ENCODE measurements at places on chromosomes 5 and 9.

DNA sequence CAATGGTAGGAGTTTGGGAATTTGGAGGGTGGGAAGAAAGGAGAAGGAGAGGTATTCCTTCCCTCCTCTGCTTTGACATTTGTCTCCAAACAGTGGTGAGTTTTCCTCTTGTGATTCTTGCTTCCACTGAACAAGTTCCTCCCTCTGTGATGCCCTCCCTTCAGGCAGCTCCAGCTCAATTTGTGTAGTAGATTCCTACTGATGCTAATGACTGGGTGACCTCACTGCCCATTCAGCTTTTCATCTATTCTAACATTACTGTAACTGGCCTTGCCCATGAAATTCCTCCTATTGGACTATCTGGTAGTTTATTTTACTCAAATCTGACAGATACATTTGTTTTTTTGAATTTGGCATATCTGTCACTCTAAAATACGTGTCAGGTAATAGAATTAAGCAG is 121.4 kb downstream of the NFIB start:
- no peak for DNase-seq

DNA sequence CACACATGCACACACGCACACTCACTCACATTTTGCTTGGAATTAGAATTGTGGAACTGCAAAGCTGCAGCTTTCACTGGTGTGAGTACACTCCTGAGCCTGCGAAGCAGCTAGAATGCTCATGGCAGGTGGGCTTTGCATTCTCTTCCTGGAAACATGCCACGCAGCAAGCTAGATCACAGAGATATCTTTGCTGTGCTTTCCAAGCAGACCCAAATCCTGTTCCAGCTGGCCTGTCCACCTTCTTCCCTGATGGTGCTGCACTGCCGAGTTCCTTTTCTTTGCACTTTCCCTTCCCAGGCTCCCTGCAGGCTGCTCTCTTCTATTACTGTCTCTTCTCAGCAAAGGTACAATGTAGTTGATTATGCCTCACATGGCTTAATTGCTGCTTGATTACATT is 92.7 kb upstream of the CKMT2 start:
- no peak for DNase-seq

- no peak for DNase-seq
These were observed 98.4 kb downstream of the LIX1 start for GRCh38 chr5:97044052-97044451.

- no peak for DNase-seq
These were observed 621.1 kb upstream of the CDH18 start for GRCh38 chr5:20609126-20609525.

- peak; percentile 52 for DNase-seq
These were observed 52.9 kb downstream of the RASGEF1C start for GRCh38 chr5:180156141-180156540.

DNA sequence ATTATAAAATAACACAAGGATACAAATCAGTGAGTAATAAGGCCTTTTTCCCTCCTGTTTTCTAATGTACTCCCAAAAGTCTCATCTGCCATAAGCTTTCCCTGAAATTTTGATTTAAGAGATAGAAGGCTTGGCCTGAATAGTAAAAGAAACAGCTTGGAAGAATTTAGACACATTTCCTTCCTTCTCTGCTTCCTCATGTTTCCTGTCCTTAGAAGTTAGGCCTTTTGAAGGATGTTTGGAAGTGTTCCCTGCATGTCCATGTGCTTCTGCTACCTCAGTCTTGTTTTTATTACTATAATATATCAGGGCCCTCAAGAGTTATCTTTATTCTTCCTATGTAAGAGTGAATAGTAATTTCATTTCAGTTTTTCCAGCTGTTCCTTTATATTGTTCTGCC is 242.7 kb downstream of the DEPDC1B start:
- no peak for DNase-seq

DNA sequence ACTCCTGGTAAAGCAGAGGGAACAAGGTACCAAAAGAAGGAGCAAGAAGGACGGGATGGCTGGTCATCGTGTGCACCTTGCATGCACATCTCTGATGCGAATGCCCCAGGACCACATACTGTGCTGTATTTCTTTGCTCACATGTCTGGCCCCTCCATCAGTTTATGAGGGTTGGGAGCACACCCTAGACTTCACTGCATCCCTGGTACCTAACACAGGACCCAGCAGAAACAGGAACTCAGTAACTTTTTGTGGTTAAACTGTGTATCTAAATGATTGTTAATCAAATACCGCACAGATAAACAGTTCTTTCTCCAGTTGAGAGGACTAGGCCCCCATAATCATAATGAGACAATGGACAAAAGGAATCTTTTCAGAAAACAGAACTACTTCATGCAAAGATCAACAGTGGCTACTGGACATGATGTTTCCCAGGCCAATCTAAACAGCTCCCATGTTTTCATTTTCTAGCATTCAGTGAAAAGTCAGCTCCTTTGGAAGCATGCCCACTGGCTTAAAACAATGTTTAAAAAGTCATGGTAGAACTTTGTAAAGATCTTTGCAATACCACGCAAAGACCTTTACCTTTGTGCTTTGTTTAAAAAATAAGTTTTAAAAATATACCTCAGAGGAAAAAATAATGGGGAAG is 55.5 kb upstream of the IFNK start:
- DNase-seq, result no peak

DNA sequence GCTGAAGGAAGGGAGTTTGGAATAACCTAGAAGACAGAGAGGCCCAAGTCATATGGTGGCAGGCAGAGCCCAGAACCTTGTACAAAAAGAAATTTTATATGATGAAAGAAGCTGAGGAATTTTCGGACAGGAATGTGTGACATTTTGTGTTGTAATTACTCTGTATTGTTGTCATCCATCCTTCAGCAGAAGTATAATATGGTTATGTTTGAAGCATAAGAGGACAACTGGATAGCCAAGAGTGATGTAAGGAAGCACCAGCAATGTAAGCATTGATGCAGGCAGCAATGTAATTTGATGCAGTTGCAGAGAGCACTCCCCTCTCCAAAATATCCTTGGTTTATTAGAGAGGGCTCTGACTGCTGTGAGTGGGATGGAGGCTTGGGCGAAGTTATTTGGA is 19.1 kb upstream of the SNX2 start:
- DNase-seq, result no peak

- DNase-seq, result no peak
These were observed 46.1 kb downstream of the PTTG1 start for GRCh38 chr5:160467555-160468362.

DNA sequence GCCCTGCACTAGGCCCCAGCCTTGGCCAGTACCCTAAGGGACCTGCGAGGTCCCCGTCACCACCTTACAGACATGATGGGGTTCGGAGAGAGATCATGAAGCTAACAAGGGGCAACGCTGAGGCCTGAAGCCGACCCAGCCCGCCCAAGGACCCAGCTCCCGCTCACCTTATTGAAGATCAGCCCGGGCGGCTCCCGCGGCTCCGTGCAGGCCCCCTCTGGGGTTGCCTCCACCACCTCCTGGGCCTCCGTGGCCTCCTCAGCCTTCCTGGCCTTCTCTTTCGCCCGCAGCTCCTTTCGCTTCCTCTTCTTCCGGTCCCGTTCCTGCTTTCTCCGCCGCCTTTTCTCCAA is 3.6 kb downstream of the SURF6 start:
- DNase-seq, result no peak

DNA sequence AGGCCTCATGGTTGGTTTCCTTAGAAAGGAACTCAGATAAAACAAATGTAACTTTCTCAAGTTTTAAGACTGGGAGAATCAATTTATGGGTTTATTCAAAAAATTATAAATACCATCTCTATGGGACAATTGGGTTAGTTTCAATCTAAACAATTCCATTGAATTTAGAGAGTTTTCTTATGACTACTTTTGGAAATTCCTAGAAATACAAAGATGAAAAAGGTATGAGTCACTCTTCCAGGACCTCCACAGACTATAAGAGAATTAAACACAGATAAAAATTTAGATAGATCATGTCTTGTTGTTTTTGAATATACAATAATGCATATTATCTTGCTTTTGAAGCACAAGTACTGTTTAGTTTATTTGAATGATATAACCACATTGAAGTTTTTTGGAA is 188.7 kb downstream of the CHSY3 start:
- no peak for DNase-seq

DNA sequence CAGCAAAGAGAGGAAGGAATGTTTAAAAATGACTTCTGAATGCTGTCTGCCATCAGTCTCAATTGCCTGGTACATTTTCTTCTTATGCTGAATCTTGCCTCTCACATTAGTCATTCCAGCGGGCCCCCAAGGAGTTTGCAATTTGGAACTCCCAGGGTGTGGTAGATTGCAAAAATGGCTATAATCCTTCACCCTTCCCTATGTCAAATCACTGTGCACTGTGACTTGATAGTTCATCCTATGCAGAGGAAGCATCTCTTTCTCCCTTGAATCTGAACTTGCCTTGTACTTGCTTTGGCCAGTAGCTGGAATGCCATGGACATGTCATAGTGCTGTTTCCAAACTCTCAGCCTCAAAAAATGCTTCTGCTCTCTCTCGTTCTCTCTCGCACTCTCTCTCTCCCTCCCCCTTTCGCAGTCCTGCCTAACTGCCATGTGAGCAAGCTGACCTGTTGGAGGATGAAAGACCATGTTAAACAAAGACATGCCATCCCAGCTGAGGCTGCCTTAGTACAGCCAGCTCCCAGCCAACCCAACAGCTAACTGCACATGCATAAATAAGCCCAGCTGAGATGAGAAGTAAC is 284.0 kb upstream of the TLE4 start:
- no peak for DNase-seq

- no peak for DNase-seq
These were observed 351 bp upstream of the MSX2 start for GRCh38 chr5:174723979-174724483.

DNA sequence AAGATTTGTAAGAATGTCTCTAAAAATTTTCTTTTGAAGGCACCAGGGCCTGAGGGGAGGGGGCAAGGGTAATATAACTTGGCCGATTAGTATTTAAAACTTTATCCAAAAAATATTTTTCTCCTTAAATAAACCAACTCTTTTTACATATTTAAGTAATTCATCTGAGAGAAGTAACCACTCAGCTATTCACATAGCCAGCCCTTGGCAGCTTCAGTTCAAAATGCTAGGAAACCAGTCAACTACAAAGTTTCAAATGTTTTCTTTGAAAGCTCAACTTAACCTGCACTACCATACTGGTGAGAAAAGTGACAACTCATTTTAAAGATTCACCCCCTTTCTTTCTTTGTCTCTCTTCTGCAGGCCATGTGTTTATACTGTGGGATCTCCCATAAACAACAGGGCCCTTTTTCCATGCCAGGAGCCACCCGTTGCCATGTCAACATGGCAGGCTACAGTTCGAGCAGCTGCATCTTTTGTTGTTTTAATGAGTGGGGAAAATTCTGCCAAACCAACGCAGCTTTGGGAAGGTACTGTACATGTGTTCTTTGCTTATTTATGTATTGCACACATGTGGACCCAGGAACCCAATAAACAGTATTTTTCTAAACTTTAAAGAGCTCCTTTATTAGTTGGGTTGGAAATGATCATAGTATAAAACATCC is 46.3 kb downstream of the AOPEP start:
- no peak for DNase-seq

- no peak for DNase-seq
These were observed 132.8 kb downstream of the RASEF start for GRCh38 chr9:82930116-82930515.

DNA sequence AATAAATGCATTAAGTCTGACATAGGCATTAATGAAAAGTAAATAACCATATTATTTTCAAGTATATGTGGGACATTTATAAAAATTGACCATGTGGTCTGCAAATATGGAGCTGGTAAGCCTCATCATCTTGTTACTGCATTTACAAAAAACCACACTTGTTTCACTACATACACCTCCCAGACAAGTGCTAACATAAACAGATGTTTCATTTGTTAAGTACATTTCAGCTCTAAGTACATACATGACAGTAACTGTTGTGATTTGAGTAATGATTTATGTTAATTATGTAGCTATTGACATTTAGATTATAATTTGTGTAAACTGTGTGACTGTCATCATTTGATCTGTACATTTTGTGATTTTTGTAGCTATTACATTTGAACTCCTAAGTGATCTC is 13.9 kb downstream of the IDNK start:
- no peak for DNase-seq

DNA sequence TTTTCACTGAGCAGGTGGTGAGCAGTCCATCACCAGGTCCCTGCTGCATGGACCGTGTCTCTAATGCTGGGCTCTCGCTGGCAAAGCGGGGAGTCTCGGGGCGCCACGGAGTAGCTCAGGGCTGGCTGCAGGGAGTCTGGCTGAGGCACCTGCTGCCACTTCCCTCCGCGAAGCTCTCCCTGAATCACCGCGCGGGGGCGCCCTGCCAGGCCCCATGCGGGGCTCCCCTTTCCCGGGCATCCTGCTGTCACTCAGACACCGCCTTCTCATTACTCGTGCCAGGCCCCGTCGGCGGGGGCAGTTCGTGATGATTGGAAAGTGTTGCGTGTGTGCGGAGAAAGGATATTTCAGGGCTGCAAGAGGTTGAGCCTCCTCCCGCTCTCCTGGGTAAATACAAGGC is 335.8 kb downstream of the IRX2 start:
- no peak for DNase-seq

DNA sequence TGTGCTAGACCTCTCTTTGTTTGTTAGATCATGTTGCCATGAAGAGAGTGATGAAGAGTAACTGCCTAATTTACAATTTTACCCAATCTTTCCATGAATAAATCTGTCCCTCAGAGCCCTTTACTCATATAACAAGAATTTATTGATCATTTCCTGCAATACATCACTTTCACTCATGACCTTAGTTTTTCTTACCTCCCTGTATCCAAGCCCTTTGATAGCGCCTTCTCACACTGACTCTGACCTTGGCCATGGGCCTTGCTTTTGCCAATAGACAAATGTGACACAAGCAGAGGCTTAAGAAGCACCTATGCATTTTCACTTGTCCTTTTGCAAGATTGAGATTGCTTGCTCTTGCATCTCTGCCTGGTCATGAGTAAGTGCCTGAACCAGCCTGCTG is 288.1 kb downstream of the NNT start:
- DNase-seq, result no peak

GRCh38 chr9:84669013-84669287 is 579 bp upstream of the NTRK2 start:
- DNase-seq, result no peak

GRCh38 chr5:490116-491106 is 33.8 kb downstream of the SLC9A3 start:
- no peak for DNase-seq

- DNase-seq, result no peak
These were observed 71.3 kb upstream of the FCN2 start for GRCh38 chr9:134809292-134809691.

GRCh38 chr5:144134194-144134826 is 36.1 kb downstream of the YIPF5 start:
- no peak for DNase-seq

- no peak for DNase-seq
These were observed 21.2 kb upstream of the VCAN start for GRCh38 chr5:83450183-83450966.

- DNase-seq, result no peak
These were observed 61.6 kb downstream of the ANXA1 start for GRCh38 chr9:73213300-73213699.

DNA sequence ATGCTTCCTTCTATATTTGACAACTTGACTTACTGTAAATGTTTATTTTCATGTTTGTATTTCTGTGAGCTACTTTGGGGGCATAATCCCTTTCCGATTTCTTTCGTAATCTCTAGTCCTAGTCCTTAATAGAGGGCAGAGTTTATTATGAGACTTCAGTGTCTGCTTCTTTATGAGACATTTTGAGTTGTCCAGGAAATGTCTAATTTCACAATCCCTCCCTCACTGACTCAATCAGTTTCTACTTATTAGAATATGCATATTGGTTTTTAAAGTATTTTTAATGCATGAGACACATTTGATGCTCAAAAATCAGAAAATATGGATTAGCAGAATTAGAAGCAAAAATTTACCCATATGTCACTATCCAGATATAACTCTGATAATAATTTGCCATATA is 160.9 kb downstream of the FOCAD start:
- no peak for DNase-seq
